ENCODE measurements at places on chromosomes 1 and 21.

- DNase-seq = no peak
Measured at GRCh38 chr21:45022348-45022675, 52.1 kb upstream of the ADARB1 start.

DNA sequence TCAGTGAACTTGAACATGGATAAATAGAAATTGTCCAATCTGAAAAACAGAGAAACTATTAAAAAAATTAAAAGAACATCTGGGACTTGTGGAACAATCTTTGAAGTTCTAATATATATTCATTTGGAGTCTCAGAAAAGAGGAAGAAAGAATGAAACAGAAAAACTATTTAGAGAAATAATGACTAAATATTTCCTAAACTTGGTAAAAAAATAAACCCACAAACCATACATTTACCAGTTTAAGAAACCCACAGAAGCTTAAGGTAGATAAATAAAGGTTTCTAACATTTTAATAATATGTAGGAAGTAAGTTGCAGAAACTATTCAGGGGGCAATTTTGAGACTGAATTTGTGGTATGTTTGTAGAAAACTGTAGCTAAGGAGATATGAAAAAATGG, 437.8 kb downstream of the PTBP2 start:
- no peak for DNase-seq

- DNase-seq = no peak
Measured at GRCh38 chr1:5949085-5949760, 43.0 kb downstream of the NPHP4 start.

DNA sequence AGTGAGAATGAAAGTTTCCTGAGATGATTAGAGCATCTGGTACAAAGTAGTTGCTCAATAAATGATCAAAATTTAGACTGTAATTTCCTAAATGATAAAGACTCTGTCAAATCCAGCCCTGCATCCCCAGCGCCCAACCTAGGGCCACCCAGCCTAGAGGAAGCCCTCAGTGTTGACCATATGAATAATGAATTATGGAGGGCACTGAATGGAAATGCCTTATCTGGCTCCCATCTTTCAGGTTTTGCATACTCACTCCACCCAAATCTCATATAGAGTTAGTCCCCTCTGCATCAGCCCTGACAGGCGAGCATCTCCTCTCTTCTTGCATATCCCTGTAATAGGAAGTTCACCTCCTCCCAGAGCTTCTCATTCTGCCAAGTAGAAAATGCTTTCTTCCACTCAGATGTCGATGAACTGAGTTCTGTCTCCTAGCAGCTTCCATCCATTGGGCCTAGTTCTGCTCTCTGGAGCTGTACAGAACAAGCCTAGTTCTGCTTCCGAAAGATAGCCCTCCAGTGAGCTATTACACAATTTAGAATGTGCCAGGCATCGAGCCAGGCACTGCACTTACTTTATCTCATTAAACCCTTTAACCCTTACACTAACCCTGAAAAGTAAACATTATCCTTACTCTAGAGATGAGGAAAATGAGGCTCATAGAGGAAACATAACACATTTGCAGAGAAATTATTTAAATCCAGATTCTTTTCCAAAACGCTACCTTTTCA, 20.9 kb downstream of the COA7 start:
- DNase-seq = no peak

DNA sequence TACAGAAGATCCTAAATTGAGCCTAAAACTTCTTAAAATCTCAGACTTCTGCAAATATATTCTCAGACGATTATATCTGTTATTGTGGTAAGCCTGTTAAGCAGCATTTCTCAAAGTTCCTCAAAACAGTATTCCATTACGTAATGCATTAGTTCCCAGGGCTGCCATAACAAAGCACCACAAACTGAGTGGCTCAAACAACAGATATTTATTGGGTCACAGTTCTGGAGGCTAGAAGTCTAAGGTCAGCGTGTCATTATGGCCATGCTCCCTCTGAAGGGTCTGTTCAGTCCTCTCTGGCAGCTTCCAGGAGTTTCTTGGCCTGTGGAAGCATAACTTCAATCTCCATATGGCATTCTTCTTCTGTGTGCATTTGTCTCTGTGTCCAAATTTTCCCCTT, 103.5 kb upstream of the ST6GALNAC5 start:
- DNase-seq = no peak
